ENCODE measurements at places on chromosomes 2 and 18.

- DNase-seq = no peak
These were observed 1.0 kb upstream of the GPR35 start for GRCh38 chr2:240624011-240624949.

- no peak for DNase-seq
These were observed 1.2 kb downstream of the TMEM237 start for GRCh38 chr2:201642086-201642578.

DNA sequence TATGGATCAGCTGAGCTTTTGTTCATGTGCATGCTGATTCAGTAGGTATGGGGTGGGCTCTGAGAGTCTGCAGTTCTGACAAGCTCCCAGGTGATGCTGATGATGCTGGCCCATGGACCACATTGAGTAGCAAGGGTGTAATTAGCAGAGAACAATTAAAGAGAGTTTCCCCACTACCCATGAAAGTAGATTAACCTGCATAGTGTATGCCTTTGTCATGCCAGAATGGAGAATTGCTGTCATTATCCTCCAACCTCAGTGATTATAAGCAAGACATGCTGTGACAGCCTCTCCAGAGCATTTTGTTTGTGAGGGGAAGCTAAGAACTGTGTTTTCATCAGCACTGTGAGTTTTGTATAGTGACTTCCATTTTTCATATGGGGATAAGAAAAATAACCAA, 59.5 kb upstream of the LYPD1 start:
- DNase-seq = no peak

- DNase-seq = no peak
These were observed 18.9 kb downstream of the GNLY start for GRCh38 chr2:85712849-85713612.

DNA sequence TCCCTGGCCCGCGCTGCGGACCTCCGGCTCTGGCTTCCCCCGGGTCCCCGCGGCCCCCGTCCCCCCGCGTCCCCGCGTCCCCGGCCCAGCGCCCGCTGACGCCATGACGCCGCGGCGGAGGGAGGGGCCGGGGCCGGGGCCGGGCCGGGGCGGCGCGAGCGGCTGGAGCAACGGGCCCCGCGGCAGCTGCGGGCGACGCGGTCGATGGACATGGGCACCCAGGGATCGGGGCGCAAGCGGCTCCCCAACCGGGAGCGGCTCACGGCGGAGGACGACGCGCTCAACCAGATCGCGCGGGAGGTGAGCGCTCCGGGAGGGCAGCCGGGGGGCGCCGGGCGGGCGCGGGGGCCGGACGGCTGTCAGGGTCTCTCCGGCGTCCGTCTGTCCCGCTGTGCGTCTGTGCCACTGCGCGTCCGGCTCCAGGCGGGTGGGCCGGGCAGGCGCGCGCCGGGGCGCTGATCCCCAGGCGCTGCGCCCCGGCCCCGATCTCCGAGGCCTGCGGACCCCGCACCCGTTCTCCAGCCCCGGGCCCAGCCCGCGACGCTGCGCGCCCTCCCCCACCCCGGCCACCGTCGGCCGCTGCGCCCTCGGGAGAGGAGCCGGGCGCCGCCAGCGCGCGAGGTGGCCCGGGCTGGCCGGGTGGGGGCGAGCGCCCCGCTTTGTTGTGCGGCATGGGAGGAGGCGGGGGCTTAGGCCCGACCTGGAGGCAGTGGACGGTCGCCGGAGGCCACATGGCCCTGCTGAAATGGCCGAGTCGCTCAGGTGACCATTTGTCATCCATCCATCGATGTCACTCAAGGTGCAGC, at the start of gene LRRFIP1:
Gene LRRFIP1, plus strand, starts transcription at position 147 of the 806 bp plus-strand sequence. Its CDS starts 58 bp downstream, at position 205.
- no peak for DNase-seq

DNA sequence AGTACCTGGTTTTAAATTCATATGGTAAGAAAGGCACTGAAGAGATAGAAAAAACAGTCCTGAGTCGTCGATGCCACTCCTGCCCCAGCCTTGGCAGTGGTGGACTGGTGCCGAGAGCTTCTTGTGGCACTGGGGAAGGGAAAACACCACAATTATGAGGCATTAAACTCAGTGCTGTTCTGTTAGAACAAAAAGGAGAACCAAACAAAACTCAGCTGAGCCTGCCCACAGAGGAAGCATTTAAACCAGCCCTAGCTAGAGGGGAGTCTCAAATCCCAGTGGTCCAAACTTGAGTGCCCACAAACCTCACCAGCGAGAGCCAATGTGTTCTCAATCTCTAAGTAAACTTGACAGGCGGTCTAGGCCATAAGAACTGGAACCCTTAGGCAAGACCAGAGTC, 1254.5 kb upstream of the FAM98A start:
- DNase-seq = no peak

GRCh38 chr18:41783879-41784278, 171.2 kb upstream of the PIK3C3 start:
- no peak for DNase-seq

DNA sequence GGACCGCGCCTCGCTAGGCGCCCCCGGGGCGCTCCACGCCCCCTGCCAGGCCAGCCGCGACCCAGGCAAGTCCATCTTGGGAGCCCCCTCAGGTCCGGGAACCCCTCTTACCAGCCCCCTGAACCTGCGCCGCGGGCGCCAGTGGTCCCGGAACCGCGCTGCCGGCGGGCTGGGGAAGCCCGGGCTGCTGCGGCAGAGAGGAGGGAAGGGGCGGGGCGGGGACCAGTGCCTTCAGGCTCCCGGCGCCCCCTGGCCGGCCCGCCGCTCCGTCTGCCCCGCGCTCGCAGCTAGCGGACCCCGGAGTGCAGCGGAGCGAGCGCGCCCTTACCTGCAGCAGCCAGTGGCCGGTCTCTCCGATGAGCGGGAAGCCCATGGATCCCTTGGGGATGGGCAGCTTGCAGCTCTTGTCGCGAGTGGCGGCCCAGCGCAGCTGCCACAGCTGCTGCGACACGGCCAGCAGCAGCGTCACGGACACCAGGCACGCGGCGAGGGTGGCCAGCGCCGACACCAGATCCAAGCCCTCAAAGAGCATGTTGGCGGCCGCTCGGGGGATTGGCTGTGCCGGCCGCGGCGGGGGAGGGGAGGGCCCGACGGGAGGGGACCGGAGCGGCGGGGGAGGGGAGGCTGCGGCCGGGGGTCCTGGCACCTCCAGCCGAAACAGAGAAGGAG, at the start of gene CYP26B1:
Gene CYP26B1, minus strand, starts transcription at position 560 of the 669 bp plus-strand sequence. Its CDS starts 28 bp downstream, at position 532.
- no peak for DNase-seq

DNA sequence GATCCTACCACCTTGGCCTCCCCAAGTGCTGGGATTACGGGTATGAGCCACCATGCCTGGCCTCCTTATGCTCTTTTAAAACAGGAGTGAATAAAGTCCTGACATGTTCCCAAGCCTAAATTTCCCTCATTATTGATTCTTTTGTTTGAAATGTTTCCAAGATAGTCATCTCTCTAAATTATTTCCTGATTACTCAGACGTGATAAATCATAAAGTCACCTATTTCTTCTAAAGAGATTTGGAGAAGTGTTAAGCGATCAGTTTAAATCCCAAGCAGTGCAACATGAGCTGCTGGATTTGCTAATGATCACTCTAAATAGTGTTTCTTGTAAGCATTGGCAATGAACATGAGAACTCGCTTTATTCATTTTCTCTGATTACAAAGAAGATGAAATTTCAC, 51.8 kb downstream of the PMAIP1 start:
- DNase-seq = no peak

GRCh38 chr18:58052960-58053359, 8.9 kb downstream of the NEDD4L start:
- no peak for DNase-seq

DNA sequence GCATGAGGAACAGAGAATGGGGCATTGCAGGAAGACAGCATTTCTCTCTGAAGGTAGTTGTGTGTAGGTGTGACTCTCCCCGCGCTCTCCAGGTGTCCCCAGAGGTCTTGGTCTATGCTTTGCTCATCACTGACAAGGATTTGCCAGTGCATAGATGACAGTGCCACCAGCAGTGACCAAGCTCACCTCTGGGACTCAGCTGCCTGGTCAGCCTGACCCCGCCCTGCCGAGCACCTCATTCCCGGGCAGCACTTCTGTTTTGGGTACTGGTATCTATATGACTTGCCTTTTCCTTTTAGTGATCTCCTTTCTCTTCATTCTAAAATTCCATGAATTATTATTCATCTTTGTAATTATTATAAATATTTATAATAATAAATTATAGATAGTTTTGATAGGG, 59.1 kb downstream of the GBX2 start:
- no peak for DNase-seq

GRCh38 chr2:74472945-74473258, 422 bp upstream of the MRPL53 start:
- no peak for DNase-seq

DNA sequence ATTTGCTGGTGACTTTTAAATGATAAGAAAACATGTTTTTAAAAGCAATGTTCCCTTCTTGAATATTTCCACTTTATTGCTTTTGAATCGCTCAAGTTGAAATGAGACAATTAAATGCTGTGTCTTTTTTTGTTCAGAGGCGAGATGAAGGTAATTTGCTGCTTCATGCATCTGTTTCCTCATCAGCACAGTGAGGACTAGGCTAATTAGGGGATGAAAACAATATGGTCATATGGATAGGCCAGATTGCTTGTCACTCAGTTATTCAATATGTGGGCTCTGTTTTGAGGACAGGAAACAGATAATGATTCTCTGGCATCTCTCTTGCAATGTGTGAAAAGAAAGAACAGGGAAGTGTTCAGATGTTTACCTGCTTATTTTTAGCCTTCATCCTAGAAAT, 61.0 kb downstream of the ERBB4 start:
- no peak for DNase-seq

DNA sequence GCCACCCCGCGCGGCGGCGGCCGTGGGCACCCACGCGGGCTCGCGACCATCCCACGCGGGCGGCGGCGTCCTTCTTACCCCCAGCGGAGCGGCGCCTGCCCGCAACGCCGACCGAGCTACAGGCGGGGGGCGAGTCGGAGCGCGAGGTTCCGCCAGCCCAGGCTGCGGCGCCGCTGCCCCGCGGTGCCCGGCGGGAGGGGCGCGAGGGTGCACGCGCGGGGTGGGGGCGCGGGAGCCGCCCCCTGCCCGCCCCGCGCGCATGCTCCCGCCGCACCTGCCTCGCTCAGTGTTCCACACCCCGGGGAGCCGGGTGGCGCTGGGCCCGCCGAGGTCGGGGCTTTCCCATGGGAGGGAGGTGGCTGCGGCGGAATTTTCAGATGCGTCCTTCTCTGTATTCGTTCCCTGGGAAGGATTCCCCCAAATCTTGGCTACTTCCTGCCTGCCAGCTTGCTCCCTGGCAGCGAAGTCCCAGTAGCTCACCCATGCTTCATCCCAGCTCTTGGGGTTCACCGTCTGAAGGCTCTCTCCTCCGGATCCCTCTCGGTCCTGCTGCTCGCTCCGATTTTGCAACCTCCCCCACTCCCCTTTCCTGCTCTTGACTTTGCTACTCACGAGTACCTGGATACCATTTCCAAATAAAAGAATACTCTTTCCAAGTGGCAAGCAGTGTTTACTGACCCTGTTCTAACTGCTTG, at the start of gene L3MBTL4:
Gene L3MBTL4, minus strand, starts transcription at position 189 of the 695 bp plus-strand sequence. CDS start 103,286 bp downstream, outside the sequence.
- no peak for DNase-seq

GRCh38 chr2:75186821-75187220, 12.5 kb downstream of the TACR1 start:
- no peak for DNase-seq

GRCh38 chr2:3648652-3649177, 9.3 kb upstream of the ALLC start:
- no peak for DNase-seq

GRCh38 chr2:31227110-31227509, 6.8 kb upstream of the EHD3 start:
- no peak for DNase-seq

- DNase-seq = no peak
These were observed 202.4 kb downstream of the FHOD3 start for GRCh38 chr18:36499938-36500337.

GRCh38 chr2:209687323-209687969, 84.2 kb upstream of the UNC80 start:
- no peak for DNase-seq

- DNase-seq = no peak
These were observed 70.1 kb downstream of the GTF3C3 start for GRCh38 chr2:196729418-196729817.

- DNase-seq = no peak
These were observed 268.6 kb downstream of the ALPK2 start for GRCh38 chr18:58360324-58360723.

- DNase-seq = no peak
These were observed 384.1 kb downstream of the ERBB4 start for GRCh38 chr2:212154477-212154878.

GRCh38 chr18:6414118-6414722, 491 bp downstream of the L3MBTL4 start:
- no peak for DNase-seq

DNA sequence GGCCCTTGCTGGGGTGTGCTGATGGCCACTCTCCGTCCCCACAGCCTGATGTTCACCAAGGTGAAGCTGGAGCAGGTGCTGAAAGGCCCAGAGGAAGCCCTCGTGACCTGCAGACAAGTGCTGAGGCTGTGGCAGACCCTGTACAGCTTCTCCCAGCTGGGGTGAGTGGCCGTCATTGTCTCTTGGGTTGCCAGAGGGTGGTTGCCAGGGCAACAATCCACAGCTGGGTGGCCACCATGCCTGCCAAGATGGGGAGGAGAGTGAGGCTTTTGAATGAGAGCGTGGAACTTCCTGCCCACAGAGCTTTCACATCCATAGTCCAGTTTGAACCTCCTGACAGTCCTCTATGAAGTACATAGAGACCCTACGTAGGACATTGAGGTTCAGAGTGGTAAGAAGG, 108.8 kb downstream of the STPG4 start:
- no peak for DNase-seq

Measured in esophagus squamous epithelium (tissue), 5 donors.